Right cardiac atrium (tissue), 5 donors: ENCODE measurements at places on chromosomes 5 and 9.

DNA sequence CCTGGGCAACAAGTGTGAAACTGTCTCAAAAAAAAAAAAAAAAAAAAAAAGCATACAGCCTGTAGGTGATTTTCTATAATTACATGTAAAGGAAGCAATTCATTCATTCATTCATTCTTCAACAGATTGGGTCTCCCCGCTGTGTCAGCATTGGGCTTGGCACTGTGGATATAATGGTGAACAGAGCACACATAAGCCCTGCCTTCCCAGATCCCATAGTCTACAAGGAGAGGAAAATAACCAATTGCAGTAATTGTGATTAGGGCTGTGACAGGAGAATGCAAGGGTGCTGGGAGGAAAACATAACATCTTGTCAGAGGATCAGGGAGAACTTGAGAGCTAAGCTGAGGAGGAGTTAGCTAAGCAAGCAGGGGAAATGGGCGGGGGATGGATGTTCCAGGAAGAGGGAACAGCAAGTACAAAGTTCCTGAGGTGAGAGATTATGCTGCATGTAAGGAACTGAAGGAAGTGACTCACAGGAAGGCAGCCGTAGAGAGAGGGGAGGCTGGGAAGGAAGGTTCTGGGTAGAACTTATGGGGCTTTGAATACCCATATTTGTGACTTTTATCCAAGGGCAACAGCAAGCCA is 24.0 kb upstream of the KLF9 start:
- DNase-seq: peak; percentile 84

DNA sequence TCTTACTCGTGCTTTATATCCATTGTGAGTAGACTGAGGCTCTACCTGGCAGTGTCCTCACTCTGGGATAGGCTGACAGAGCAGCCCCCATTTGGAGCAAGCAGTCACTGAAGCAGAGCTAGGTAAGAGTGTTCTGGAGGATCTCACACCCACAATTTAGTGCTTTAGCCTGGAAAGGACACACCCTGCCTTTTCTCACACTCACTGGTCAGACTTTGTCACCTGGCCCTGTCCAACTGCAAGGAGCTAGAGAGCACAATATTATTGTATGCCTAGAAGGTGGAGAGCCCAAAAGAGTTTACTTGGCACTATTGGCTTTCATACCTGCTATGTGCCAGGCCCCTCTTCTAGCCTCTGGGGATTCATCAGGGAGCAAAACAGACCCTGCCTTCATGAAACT is 141.9 kb downstream of the MAST4 start:
- DNase-seq: no peak

DNA sequence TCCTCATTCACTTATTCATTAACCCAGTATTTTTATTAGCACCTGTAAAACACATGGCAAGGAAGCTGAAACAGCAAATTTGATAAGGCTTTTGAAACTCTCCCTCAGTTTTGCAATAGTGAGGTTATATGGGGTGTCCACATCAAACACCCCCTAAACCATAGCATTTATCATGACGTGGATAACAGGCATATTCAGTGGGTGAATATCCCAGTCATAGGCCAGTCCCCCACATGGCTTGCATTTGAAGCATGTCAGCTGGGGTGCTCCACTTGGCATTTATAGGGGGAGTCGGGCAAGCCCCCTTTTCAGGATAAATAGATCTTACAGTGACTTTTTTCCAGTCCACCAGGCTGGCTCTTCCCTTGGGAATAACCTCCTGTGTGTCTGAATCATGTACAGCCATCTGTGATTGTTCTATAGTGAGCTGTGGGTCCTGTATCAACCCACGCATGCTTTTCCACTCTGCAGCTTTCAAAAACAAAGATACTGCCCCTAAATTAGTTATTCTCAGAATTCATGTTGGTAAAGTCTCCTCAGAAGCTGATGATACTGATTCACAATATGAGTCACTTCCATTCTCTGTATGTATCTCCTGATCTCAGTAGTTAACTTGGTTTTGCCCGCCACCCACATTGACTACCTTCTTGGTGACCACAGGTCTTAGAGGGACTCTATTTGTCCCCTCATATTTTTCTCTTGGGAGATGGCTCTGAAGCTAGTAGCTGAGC is 84.4 kb upstream of the SPIN1 start:
- no peak for DNase-seq

DNA sequence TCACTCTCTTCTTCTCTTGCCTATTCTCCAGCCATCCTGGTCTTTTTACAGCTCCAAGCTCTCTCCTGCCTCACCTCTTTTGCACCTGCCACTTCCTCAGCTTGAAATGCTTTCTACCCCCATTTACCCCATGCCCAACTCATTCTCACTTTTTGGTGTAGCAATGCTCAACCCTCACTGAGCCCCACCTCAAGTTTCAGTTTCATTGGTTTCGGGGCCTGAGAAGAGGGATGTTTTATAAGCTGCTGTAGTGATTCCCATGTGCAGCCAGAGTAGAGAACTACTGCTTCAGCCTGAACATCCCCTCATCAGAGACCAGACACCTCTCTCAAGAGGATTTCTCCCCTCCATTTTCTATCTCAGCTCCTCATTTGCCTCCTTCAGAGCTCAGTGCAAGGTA is 45.2 kb upstream of the FYB1 start:
- no peak for DNase-seq

- DNase-seq: peak; percentile 87
Measured at GRCh38 chr9:133845440-133845839, 107.3 kb upstream of the SARDH start.

- no peak for DNase-seq
Measured at GRCh38 chr5:76252437-76252836, 150.6 kb upstream of the IQGAP2 start.

GRCh38 chr5:167702014-167702413 is 589.4 kb upstream of the WWC1 start:
- DNase-seq: no peak

GRCh38 chr5:10323588-10324488 is 16.1 kb upstream of the CMBL start:
- no peak for DNase-seq

GRCh38 chr5:147876626-147877025 is 1.9 kb upstream of the SCGB3A2 start:
- DNase-seq: no peak

DNA sequence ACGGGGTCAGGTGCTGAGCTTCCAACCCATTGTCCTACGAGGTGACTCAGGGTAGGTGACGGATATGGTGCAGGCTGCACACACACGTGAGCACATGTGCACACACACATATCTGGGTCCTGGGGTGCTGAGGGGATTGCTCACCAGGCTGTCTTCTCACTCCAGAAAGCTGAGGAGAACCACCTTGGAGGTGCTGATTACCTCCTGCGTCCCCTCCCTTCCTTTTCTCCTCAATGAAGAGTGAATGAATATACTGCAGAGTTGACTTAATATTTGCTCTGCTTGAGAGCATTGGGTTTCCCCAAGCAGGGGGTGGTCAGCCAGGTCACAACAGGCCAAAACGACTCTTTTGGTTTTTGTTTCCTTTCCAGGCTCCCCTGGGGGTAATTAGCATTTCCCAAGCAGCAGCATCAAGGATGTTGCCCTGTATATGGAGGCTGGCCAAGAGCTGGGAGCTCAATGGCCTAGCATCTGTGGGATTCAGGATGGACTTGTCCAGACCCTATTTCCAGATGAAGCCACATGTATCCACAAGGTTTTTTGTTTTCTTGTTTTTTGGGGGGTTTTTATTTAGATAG is 49.7 kb downstream of the PDZD2 start:
- no peak for DNase-seq

- DNase-seq: no peak
Measured at GRCh38 chr5:172575816-172576545, 65.1 kb upstream of the NEURL1B start.

DNA sequence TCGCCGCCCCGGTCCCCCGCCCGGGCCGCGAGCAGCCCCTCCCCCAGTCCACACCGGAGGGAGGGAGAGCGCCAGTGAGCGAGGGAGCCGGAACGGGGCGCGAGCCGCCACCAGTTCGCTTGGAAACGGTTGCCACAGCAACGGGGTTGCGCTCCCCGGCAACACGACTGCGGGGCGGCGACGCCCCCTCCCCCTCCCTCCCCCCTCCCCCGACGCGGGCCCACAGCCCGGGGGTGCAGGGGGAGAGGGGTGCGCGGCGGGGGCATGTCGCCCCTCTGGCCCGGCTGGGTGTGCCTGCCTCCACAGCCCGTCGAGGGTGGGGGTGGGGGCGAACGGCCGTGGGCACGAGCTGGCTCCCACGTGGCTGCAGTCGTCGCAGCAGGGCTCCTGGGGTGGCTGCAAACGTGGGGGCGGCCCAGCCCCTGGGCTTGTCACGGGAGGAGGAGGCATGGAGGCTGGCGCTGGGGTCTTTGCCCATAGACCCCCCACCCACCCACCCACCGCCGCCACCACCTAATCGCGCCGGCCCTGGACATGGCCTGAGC is 524 bp downstream of the PRR7 start:
- peak; percentile 75 for DNase-seq

DNA sequence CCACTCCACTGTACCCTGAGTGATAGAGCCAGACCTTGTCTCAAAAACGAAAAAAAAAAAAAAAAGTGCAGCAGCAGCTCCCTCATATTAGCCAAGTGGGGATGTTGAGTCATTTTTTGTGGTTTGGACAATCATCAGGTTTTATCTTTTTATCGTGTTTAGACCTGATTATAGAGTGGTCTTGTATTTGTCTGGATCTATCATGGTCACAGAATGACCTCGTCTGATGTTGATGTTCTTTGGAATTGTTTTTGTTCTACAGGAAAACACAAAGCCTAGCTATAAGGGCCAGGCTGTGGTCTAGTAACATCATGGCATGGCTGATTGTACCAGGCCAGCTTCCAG is 1.6 kb upstream of the FBXW11 start:
- no peak for DNase-seq

DNA sequence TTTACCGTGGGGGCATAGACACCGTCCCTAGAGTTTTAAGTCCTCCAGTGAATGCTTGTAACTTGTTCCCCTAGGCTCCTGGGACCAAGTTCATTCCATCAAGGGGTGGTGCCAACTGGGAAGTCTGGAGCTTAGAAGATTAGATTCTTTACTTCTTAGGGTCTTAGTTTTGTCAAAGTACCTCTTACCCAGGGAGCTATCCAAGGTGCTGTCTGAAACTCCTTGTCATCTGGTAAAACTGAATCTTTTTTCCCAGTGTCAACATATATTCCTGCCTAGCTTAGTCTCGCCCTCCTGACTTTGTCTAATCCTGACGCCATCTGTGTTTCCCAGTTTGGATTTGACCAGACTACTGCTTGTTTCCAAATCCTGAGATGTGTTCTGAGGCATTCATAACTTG is 41.6 kb downstream of the MAMDC2 start:
- DNase-seq: no peak

- no peak for DNase-seq
Measured at GRCh38 chr5:3010301-3010952, 258.9 kb upstream of the IRX2 start.

GRCh38 chr9:16266648-16267276 is 603.7 kb downstream of the BNC2 start:
- DNase-seq: no peak

DNA sequence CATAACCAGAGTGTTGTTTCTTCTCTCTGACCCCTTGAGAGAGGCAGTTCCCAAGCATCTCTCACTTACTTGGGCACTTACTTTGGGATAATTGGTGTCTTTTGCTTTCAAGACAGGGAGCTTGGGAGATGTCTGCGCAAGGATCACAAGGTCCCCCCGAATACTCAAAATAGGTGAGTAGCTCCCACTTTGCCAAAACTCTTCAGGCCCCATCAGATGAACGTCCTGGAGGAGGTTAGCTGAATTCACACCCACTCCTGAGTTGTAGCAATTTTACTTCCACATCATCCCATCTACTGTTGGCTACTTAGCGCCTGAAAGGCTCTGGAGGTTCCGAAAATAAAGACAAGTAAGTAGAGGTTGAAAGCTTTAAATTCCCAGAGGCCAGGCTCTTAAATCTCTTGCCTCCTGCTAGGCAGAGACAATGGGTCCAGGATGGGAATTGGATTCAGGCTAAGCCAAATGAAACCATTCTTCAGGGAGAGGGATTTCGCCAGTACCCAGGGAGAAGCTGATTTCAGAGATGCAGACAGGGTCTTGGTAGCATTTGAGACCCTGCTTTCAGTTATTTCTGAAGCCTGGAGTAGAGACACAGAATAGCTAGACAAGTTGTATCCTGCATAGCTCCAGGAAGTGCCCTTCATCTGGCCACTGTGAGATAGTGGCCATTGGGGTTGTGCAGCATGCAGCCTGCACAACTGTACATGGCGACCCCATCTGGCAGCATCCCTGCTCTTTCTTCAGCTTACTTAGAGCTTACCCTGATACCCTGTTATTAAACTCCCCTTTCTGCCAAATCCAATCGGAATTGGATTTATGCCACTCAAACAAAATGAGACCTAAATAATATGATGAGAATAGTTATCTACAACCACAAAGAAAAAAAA is 60.1 kb downstream of the BOD1 start:
- DNase-seq: no peak

- DNase-seq: no peak
Measured at GRCh38 chr5:121745407-121745806, 106.3 kb upstream of the FTMT start.

- no peak for DNase-seq
Measured at GRCh38 chr5:108989761-108990392, 242.2 kb downstream of the FER start.

DNA sequence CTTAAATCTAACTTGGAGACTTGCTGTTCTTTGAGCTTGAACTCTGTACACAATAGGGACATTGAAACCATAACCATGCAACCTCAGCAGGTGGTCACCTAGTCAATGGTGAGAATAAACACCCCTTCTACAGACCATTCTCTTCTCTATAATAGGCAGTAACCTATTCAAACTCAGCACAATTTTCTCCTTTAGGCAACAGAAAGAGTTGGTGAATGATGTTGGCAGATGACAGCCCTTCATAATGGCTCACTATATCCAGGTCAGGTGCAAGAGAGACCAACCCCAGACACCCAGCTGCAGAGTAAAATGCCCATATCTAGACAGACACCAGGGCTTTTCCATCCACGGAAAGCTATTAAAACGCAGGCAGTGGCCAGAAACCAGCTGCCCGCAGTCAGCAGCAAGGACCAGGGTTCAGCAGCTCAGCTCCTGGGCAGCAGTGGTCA is 106.7 kb downstream of the SERINC5 start:
- DNase-seq: no peak

- DNase-seq: no peak
Measured at GRCh38 chr5:158856291-158856690, 243.4 kb downstream of the EBF1 start.

DNA sequence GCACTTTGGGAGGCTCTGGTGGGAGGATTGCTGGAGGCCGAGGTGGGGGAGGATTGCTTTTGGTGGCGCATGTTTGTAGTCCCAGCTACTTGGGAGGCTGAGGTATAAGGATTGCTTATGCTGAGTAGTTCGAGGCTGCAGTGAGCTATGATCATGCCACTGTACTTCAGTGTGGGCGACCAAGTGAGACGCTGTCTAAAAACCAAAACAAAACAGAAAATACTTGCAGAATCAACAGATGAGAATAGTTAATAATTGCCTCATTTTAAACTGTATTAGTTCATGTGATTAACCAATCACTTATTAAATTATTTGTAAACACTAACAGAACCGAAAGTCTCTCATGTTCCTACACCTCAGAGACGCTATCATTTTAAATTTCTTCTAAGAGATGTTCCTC is 118.1 kb downstream of the CCDC171 start:
- DNase-seq: no peak

GRCh38 chr5:42583322-42583721 is 160.1 kb downstream of the GHR start:
- DNase-seq: peak; percentile 68

GRCh38 chr9:134655101-134655500 is 13.5 kb downstream of the COL5A1 start:
- DNase-seq: no peak
